Lung (tissue), 17 donors: ENCODE measurements at places on chromosomes 3 and 15.

DNA sequence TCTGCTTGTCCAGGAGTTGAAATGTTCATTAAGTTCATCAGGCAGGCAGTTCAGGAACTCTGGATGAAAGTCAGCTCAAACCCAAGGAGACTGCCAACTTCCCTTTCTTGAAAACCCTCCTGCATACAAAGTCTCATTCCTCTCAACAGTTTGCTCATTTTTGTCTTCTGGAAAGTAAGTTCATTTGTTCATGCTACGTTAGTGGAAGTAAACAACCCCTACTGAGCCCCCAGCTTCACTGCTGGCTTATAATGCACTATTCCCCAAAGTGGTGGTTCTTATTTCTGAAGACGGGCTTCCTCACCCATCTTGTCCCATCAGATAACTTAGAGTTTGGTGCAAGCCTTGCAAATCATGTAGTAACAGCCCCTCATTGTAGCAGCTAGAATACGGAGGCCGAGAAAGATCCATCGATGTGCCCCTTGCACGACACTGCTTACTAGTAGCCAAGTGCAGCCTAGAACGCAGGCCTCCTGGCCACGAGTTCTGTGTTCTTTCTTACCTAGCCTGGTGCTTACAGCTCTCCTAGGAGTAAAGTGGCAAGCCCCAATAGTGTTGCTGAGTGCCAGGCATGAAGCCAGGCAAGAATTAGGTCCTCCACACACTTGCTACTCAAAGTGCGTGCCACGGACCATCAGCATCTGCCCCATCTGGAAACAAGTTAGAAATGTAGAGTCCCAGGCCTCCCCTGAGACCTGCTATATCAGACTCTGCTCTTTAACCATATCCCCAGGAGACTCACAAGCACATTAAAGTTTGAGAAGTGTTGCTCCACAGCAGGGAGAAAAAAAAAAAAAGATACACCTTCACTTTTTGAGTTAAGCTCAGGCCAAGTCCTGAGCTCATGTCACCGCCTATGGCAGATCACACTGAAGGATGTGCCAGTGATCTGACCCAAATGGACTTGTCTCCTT lies 82.5 kb downstream of the RFTN1 start:
- no peak for DNase-seq

DNA sequence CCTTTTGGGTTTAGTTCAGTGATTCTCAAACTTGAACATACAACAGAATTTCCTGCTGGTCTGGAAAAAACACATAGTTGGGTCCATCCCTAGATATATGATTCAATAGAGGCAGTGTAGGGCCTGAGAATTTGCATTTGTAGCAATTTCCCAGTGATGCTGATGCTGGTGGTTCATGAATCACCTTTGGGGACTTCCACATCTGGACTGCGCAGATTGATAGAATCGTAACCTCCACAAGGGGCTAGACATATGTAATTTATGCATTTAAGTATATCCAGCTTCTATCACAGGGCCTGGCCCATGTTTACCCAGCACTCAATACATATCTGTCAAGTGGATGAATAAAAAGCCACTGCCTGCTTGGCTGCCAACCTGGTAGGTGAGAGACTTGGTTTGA lies 33.8 kb upstream of the SUCLG2 start:
- no peak for DNase-seq

GRCh38 chr3:175489406-175489805 lies 630.3 kb downstream of the NAALADL2 start:
- no peak for DNase-seq

DNA sequence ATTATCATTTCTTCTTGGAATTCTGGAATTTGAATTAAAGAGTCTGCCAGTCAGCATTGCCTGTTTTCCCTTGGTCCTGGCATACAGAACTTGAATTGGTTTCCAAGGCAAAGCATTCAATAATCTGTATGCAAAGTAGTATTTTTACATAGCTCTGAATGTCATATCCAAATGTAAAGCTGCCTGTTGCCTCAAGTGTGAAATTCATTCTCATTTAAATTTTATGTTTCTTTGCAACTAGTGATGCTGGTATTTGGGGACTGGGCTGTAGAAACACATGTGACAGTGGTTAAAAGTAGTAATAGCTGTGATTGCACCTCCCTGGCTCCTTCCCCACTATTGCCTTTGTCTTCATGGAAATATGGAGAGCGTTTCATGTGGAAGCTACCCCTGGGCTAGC lies 743.9 kb upstream of the GOLIM4 start:
- no peak for DNase-seq

DNA sequence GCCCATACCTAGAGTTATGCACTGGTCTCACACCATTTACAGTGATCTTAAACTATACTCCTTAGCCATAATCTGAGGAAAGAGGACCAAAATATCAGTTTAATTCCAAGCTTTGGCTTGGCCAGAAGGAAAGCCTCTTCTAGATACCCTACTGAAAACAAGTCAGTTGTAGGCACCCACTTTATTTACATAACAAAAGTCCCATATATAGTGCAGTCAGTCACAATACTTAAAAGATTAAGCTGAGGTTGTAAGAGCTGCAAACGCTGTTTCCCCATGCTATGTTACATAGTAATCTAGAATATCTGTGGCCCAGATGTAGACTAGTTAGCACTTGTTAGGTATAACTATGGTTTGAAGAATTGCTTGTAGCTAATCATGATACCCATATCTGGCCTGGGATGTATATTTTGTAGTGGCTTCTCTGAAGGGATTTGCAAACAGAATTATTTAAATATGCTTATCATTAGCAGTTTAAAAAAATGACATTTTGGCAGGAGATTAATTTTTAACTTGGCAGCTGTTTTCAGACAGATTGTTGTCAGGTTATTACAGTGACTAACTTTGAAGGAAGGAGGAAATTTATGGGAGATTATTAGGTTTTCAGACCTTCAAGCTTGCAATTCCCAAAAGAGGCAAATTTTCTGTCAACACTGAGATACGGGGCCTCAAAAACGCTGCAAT lies 160.4 kb upstream of the SLC2A2 start:
- no peak for DNase-seq

DNA sequence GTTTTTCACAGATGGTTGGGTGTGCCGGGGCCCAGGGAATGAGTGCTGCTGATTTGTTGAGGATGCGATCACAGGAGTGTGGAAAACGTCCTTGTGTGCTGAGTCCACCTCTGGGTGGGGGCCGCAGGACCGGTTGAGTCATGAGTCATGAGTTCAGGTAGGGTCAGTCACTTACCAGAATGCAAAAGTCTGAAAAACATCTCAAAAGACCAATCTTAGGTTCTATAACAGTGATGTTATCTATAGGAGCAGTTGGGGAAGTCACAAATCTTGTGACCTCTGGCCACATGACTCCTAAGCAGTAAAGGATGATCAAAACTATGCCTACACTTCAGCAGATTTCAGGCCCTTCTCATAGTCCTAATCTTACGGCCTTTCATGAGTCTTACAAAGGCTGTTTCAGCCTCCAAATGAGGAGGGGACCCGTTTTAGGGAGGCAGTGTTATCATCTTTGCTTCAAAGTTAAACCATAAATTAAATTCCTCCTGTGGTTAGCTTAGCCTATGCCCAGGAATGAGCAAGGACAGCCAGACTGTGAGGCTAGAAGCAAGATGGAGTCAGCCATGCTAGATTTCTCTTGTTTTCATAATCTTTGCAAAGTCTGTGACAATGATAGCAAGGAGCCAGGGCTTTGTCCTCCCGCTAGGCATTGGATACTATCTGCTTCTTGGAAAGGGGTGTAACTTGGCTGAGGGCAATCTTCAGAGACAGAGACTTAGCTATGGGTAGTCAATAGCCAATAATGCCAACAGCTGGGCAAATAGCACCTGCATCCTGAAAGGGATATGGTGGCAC lies 30.6 kb upstream of the PIAS1 start:
- DNase-seq, result no peak

DNA sequence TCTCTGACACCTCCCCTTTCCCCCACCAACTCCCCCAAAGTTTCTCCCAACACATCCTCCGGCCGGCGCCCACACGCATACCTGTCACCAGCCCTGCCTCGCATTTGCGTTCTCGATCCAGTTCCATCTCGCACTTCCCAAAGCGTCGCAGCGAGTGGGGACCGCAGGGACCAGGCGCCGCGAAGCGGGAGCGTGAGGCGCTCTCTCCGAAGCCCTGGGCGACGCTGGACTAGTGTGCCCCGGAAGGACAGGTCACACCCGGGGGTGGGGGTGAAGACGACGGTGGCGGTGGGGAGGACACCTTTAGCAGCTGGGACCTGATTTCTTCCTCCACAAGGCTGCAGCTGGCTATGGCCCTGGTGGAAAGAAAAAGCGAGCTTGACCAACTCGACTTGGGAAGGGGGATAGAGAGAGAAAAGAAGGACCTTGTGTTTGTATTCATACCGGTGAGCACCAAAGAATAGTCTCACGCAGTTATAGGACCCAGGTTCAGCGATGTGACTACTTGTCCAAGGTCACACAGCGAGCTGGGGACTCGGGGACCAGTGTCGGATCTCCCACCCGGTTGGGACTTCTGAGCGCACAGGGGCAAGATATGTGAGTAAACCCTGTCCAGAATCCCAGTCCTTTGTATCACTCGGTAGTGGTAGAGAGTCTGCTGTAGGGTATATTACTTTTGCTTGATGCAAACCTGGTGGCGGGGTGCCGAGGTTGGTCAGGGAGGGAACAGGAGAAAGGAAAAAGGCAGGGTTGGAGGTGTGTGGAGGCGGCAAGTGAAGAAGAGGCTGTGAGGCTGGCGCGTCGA lies 607 bp upstream of the GHSR start:
- DNase-seq, result no peak

GRCh38 chr3:65245133-65246063 lies 557.6 kb upstream of the ADAMTS9 start:
- no peak for DNase-seq

GRCh38 chr3:66692042-66692765 lies 191.4 kb upstream of the LRIG1 start:
- no peak for DNase-seq

DNA sequence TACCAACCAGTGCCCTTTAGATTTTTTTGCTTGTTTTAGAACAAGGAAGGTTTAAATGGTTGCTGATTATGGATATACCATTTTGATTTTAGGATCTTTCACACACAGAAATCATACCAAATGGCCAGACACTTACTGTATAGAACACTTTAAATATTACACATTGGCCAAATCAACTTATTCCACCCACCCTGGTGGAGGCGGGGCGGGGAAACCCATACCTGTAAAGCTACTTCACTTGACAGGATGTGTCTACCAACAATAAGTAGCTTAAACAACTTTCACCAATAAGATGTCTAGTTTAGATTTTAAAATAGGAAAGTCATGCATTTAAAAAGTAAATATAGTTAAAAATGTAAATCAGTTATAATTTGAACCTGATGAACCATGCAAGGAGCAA lies 17.0 kb upstream of the SFMBT1 start:
- DNase-seq, result no peak

GRCh38 chr15:56719021-56719612 lies 14.2 kb downstream of the ZNF280D start:
- no peak for DNase-seq

GRCh38 chr3:195248281-195248680 lies 22.7 kb downstream of the XXYLT1 start:
- no peak for DNase-seq

DNA sequence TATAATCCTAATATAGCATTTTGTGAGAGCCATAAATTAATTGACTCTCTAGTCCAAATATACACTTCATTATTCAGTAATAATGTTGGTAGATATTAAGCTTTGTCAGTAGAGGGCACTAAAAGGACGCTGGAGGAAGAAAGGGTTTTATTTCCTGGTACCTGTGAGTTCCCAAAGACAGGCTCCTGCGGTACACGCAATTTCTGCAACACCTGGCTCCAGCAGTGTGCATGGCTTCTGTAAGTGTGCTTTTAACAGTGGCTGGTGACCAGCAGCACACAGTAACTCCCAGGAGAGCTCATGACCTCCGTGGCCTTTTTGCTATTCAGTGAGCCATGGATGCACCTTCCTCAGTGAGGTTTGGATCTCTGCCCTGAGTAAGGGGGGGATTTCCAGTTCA lies 338.3 kb upstream of the ZNF385D start:
- DNase-seq, result peak; percentile 37

DNA sequence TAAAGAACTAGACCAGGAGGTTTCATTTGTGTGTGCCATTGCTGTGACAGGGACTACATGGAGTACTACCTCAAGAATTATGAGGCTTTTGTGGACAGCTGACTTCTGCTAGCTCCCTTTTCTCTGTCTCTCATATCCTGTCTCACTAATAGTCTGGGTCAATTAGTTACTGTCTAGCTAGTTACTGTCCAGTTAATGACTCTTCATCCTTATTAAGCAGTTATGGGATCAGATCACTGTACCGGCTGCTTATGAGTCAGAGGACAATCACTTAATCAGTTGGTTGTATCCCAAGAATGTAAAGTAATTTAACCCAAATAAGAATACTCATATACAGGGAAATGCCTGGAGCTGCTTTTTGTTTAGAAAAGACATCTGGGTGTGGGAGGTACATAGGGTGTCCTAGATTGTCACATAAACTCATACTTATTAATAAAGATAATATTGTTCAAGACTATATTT lies 158.0 kb downstream of the CDIN1 start:
- DNase-seq, result no peak

DNA sequence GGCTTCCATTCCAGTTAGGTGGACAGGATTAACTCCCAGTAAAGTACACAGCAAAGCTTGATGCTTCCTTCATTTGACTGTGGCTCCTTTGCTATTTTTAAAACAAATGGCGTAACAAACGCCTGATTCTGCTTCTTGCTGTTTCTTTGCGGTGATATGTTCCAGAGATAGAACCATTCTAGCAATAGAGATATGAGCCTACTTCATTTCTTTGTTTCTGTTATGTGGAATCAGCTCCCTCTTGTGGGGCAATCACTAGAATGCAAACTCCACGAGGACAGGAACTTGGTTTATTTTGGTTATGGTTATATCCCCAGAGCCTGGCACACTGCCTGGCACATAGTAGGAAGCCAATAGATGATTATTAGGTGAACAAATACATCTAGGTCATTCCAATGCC lies 122.6 kb upstream of the SLC6A11 start:
- no peak for DNase-seq

DNA sequence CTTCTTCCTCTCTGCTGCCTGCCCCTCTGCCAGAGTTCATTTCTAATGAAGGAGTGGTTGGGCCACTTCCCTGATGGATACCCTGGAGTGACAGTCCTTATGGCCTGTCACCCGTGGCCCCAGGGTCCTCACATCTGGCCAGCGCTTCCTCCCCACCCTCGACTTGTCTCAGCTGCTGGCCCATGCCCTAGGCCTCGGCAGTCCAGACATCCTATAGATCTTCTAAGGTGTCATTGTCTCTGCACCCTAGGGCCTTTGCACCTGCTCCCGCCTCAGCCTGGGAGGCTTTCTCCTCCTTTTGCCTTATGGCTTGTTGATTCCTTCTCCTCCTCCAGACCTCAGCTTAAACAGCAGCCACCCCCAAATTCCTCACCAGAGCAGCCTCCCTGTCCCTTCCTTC lies 181.0 kb downstream of the NSMCE3 start:
- DNase-seq, result no peak

- peak; percentile 69 for DNase-seq
Observed at GRCh38 chr15:77243135-77243534, 172.2 kb upstream of the TSPAN3 start.

- DNase-seq, result no peak
Observed at GRCh38 chr3:146780251-146780650, 175.1 kb upstream of the PLSCR5 start.
